ENCODE measurements at places on chromosomes 1 and 21.
A peak's percentile ranks its signal among the peaks of the same experiment; 100 is the strongest.

- no peak for DNase-seq
Observed at GRCh38 chr1:244207935-244208244, 156.8 kb downstream of the ZBTB18 start.

- DNase-seq, result no peak
Observed at GRCh38 chr1:1005774-1006304, 5.9 kb upstream of the HES4 start.

DNA sequence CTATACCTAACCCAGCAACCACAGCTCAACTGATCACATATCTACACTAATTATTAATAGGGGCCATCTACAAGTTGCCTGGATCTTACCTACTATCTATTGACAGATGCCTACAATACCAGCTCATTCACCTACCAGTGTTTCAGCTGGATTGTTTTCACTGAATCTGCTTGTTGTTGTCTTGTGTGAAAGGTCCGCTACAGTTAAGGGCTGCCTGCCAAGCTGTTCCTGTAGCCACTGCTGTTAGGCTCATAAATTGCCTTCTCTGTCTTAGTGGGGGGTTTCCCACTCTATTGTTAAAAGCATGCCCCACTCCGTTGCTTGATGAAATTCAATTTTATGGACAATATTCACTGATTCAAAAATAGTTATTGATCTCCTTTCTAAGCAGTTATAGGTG lies 199.7 kb upstream of the TMPRSS15 start:
- no peak for DNase-seq

- DNase-seq, result peak; percentile 52
Observed at GRCh38 chr1:39973503-39974135, 18.7 kb downstream of the MFSD2A start.

DNA sequence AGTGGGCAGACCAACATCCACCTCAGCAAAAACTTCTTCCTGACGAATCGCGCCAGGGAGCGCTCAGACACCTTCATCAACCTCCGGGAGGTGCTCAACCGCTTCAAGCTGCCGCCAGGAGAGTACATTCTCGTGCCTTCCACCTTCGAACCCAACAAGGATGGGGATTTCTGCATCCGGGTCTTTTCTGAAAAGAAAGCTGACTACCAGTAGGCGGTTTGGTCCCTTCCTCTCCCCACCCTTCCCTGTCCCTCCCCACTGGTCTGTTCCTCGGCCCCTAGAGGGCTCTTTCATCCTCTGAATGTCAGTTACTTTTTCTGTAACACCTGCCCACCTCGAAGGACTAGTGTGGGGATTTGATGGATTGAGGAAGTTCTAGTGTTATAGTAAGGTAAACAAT lies 46.9 kb downstream of the CAPN2 start:
- no peak for DNase-seq

GRCh38 chr1:28067523-28068090 lies 20.8 kb downstream of the EYA3 start:
- DNase-seq, result no peak

DNA sequence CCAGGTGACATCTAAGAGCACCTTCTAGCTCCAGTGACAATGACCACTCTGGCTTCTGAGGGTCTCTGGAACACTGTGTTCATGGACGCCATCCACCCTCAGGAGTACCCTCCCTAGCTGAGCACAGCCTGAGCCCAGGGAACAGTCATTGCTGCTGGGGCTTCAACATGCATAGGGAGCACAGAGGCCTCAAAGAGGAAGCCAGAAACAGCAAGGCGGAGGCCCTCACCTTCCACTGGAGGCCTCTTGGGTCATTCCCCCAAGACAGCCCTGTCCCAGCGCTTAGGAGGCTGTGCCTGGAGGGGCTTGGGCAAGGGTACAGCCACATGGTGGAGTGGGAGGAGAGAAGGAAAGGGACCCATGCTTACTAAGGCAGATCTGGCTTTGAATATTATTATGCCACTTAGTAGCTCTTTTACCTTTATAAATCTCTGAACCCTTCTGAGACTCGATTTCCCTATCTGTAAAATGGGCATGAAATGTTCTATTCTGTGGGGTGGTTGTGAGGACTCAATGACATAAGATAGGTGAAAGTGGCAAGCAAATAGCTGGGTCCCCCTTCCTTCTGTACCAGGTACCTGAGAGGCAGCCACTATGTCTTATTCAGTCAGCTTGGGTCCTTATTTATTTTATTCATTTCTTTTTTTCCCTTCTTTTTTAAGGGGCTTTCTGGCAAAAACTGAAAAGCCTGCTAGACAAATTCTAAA lies 32.8 kb downstream of the PTAFR start:
- DNase-seq, result no peak

GRCh38 chr1:37147392-37147831 lies 113.1 kb upstream of the GRIK3 start:
- no peak for DNase-seq

- DNase-seq, result no peak
Observed at GRCh38 chr1:119958223-119958622, 61.9 kb upstream of the ADAM30 start.

DNA sequence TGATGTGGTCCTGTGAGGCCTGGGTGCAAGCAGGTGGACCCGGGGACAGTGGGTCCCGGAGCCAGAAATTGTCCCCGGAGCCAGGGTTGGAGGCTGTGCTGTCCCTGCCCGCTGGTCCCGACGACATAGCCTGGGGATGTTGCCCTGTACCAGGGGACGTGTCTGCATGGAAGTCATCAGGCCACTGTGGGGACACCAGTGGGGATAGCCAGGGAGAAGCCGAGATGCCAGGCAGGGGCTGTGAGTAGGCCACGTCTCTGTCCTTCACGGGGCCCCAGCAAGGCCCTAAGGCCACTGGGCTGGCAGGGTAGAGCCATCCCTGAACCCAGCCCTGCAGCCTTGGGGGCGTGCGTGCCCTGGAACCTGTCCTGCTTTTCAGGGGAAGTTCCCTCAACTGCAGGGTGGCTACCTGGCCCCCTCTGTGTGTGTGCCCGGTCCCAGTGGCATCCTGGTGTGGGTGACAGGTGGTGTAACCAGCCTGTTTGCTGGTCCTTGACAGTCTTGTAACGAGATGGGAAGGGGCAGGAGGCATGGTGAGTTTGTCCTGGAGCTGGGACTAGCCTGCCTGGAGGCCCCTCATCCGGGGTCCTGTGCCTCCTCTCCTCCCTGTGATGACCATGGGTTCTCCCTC lies 73.2 kb downstream of the OBSCN start:
- no peak for DNase-seq

DNA sequence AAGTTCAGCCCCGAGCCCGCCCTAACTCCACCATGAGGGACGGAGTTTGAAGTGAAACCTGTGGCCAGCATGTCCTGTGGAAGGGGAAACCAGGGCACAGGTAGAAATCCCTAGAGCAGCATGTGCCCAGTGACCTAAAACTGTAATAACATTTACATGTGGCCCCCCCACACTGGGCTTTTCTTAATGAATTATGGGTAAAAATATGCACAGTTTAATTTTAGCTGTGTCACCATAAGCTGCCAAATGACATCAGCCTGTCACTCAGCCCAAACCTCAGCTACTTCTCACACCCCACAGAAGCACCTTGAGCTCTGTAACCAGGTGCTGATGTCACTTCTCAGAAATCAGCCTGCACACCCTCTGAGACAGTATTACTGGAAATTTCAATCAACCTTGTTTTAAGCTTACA lies 50.0 kb upstream of the SLC19A1 start:
- DNase-seq, result no peak

GRCh38 chr1:25033828-25034705 lies 104.0 kb upstream of the RUNX3 start:
- no peak for DNase-seq

- DNase-seq, result no peak
Observed at GRCh38 chr1:209862391-209863356, 34.9 kb downstream of the UTP25 start.

DNA sequence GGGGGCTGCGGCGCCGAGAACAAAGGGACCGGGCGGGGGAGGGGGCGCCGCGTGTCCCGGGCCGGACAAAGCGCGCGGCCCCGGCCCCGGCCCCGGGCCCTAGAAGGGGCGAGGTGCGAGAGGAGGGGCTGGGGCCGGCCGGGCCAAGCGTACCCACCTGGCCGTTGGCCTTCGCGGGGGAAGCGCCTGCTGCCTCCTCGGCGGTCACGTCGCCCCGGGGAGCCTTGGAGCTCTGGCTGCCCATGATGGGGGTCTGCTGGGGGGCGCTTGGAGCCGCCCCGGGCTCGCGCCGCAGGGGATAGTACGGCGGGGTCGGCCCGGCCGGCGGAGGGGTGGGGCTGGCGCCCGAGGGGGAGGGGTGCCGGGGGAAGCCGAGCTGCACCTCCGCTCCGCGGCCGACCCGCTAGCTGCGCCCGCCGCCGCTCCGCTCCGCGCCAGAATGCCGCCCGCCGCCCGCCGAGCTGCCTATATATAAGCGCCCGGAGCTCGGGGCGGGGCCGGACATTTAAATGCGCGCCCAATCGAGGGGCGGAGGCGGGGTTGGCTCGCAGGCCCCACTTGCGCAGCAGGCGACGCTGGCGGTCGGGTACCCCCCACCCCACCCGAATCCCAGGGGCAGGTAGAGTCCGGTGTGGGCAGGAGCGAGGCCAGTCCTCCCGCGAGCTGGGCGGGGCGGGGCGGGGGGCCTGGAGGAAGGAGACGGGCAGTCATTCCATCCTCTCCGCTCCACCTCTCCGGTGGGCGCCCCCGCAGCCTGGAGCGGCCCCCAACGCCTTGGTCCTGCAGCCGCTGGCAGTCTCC lies at the start of gene MARCKSL1:
Gene MARCKSL1 (minus strand): TSS at position 444 of the 801 bp plus-strand sequence. CDS start 200 bp downstream, at position 244.
- DNase-seq, result peak; percentile 14

DNA sequence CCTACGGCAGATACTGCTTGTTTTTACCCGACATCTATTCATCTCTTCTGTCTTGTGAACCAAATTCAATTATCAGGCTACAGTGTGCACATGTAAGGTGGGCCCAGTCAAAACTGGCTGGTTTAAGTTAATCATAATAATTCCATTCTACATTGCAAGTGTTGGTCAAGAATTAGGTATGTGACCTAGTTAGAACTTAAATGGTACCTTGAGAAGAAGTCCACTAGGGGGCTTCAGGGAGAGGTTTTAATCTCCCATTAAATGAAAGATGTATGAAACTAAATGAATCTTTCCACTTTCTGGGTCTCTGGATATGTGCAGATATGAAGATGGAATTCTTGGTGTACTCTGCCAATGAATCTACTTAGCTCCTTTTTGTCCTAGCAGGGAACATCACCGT lies 187.1 kb downstream of the CDC42BPA start:
- DNase-seq, result no peak

- DNase-seq, result no peak
Observed at GRCh38 chr1:36845802-36846201, 188.5 kb downstream of the GRIK3 start.

DNA sequence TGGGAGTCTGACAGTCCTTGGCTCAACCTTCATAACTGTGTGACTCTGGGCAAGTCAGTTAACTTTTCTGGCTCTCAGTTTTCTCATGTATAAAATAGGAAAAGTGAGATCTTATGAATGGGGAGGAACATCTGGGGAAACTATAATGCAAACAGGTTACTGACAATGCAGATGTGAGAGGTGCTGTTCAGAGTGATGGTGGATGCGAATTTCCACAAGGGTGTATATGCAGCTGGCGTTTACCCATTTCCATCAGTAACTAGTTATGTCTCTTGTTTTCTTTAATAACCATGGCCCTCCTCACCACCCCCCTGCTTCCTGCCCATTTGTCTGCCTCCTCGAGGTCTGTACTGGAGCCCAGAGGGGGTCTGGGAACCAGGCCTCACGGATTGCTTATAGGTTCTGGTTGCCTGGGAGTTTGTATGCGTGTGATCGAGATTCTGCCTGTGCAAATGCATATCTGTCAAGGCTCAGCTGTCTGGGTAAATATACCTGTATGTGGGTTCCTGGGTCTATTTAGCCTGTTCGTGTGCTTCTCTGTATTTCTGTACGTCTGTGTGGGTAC lies 44.4 kb downstream of the AHDC1 start:
- DNase-seq, result no peak

DNA sequence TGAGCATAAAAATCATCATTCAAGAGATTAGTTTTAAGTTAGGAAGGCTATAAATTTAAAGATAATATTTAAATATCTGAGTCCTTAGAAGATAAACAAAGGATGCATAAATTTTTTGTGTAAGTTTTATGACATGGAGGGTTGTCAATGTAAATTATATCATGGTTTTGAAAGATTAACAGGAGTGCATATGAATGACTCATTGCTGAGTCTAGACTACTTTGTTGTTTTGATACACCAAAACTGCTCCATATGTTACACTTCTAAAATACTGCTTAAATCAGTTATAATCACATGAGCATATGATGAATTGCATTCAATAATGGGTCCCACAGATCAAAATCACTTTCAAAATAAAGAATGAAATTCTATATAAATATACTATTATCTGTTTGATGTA lies 312.5 kb downstream of the KCNT2 start:
- DNase-seq, result no peak

DNA sequence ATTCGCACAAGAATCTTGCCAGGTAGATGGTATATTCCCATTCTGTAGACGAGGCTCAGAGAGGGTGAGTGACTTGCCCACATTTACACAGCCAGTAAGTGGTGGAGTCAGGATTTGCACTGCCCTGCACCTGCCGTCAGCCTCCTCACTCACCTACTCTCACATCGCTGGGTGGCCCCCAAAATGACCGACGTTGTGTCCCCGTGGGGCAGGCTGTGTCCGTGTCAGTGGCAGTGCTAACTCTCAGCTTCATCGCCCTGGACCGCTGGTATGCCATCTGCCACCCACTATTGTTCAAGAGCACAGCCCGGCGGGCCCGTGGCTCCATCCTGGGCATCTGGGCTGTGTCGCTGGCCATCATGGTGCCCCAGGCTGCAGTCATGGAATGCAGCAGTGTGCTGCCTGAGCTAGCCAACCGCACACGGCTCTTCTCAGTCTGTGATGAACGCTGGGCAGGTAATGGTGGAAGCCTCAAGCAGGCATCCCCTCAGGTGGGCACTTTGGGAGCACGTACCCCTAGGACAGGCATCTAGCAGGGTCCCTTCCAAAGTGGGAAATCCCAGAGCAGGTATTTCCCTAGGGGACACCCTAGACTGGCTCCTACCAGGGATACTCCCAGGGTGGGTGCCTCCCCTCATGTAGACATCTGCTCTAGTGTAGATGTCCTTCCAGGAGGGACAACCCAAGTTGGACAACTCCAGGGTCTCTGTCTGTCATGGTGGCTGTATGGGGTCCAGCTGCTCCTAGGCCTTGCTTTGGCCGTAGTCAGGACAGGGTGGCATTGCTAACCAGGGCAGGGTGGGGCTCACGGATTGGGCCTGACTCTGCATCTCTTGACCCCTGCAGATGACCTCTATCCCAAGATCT lies 3.4 kb downstream of the HCRTR1 start:
- DNase-seq, result no peak

DNA sequence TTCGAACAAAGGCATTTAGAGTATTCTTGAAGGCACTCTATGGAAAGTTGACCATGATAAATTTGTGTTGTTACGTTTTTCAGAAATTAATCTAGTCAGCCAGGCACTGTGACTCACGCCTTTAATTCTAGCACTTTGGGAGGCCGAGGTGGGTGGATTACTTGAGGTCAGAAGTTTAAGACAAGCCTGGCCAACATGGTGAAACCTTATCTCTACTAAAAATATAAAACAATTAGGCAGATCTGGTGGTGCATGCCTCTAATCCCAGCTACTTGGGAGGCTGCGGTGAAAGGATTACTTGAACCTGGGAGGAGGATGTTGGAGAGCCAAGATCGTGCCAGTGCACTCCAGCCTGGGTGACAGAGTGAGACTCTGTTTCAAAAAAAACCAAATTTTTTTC lies 130.6 kb upstream of the BRINP3 start:
- DNase-seq, result no peak

- no peak for DNase-seq
Observed at GRCh38 chr1:210786546-210786945, 347.4 kb downstream of the KCNH1 start.

Measured in NCI-H187 treated with DMSO at 0.1 percent for 48 hours (cell line).